Stimulated activated naive CD8-positive, alpha-beta T cell treated with anti-CD3 and anti-CD28 coated beads, Interleukin-15, Interleukin-2, amounts not matched to agents 100 U/mL and 50 U/mL, for 24 hours (primary cell): ENCODE measurements at places on chromosomes 3 and 15.

GRCh38 chr3:43531835-43532234, 90.0 kb downstream of the ANO10 start:
- DNase-seq, result no peak

GRCh38 chr3:74621581-74621980, 7.1 kb upstream of the CNTN3 start:
- no peak for DNase-seq

DNA sequence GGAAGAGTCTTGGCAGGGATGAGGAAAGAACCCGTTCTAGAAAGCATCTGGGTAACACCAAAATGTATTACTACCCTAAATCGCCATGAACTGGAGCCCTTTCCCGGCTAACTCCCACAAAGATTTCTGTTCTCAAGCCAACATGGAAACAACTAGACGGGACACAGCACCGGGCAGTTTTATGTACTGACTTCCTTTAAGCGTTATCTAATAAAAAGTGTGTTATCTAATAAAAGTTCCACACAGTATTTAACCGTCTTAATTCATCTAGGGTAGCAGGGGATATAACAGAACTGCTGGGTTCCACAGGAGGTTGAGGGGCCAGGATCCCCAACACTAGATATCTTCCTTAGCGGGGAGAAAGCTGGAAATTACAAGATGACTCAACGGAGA, 347 bp upstream of the C3orf62 start:
- no peak for DNase-seq

GRCh38 chr3:4413467-4413866, 53.6 kb downstream of the SUMF1 start:
- DNase-seq, result no peak

- no peak for DNase-seq
Measured at GRCh38 chr3:72641684-72642083, 206.6 kb downstream of the SHQ1 start.

GRCh38 chr15:54979964-54980363, 216.8 kb downstream of the RSL24D1 start:
- DNase-seq, result no peak

DNA sequence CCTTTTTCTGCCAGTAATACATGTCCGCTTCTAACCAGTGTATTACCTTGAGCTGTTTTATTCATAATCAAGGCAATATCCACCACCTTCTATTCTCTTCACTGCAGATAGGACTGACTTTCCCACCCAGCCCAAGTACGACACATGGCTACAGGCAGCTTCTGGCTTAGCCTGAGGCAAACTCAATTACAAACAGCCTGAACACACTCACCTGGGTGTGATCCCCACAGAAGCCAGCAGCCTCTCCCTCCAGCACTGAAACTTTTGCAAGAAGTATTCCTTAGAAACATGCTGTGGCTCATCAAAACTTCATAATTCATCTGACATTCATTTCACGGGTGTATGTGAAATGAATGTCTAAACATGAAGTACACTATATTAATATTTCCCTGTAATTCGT, 13.5 kb upstream of the KCNMB3 start:
- DNase-seq, result no peak

- no peak for DNase-seq
Measured at GRCh38 chr3:11010426-11011165, 18.0 kb downstream of the SLC6A1 start.

- no peak for DNase-seq
Measured at GRCh38 chr3:124144035-124144814, 152.3 kb upstream of the ROPN1 start.

- no peak for DNase-seq
Measured at GRCh38 chr3:80010021-80010571, 242.3 kb upstream of the ROBO1 start.

- no peak for DNase-seq
Measured at GRCh38 chr15:67372543-67372942, 118.0 kb downstream of the IQCH start.

- no peak for DNase-seq
Measured at GRCh38 chr15:90701880-90702630, 15.1 kb upstream of the BLM start.

DNA sequence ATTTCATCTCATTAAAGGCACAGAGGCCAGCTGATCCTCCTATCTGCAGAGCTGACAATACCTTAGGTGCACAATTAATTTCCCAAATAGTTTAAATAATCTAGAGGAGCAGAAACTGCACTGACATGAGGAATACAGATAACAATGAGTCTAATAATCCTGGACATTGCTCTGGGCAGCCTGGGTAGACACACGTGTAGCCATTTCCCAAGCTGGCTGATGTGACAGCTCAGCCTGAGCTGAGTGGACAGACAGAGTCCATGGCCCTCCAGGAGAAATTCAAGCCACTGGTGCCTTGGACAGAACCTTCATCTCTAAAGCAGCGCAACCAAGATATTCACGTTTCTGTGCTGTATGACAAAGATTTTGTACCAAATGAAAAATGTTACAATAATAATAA, 222.6 kb downstream of the MECOM start:
- no peak for DNase-seq

GRCh38 chr3:22360164-22360563, 609.2 kb upstream of the ZNF385D start:
- DNase-seq, result no peak

- peak; percentile 95 for DNase-seq
Measured at GRCh38 chr3:49339941-49340800, at the start of gene USP4. Gene USP4 (minus strand): TSS chr3:49340053. CDS start chr3:49340024, 29 bp downstream.

DNA sequence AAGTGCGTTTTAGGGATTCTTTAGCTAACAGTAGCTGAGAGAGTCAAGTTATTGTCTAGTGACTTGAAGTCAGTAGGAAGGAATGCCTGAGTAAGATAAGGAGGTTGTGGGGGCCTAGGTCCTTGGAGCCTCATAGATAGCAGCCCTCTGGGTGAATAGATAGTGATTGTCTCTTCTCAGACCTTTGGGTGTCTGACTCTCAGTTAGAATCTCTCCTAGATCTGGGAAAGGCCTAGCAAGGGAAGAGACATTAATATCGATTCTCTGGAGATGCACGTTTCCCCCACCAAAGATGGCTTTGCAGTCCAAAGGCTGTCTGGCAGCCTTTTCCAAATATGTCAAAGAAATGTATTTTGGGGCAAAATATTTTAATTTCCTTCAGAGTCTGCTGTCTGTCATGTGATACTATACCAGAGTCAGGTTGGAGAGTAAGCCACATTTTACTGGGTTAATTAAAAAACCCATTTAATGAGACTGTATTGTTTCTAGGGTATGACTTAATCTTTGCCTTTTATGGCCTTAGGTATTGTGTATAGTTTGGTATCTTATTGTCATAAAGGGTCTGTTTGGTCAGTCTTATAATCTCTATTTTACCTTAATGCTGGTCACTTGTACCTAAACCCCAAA, 92.2 kb downstream of the ST6GAL1 start:
- no peak for DNase-seq

- no peak for DNase-seq
Measured at GRCh38 chr3:195139091-195139875, 131.7 kb downstream of the XXYLT1 start.

DNA sequence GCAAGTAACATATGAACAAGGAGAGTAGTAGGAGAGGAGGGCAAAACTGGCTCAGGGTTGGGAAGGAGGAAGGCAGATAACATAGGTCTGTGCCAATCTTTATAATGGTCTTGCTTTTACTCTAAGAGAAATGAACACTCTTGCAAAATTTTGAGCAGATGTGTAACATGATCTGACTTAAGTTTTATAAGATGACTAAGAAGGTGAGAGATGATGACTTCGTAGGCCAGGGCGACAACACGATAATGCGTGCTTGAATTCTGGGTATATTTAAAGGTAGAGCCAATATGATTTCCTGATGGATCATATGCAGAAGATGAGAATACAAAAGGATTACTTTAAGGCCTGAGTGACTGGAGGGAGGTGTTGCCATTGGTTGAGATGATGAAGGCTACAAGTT, 265.4 kb upstream of the KCNMB2 start:
- no peak for DNase-seq

- no peak for DNase-seq
Measured at GRCh38 chr3:22748453-22749045, 454.6 kb upstream of the UBE2E2 start.

- no peak for DNase-seq
Measured at GRCh38 chr3:11002371-11002807, 9.8 kb downstream of the SLC6A1 start.

GRCh38 chr15:89433686-89434085, 62.7 kb downstream of the RHCG start:
- DNase-seq, result no peak

- peak; percentile 36 for DNase-seq
Measured at GRCh38 chr3:114144909-114145688, 33.8 kb downstream of the DRD3 start.

- DNase-seq, result no peak
Measured at GRCh38 chr15:71444032-71444810, 328.9 kb downstream of the THSD4 start.

DNA sequence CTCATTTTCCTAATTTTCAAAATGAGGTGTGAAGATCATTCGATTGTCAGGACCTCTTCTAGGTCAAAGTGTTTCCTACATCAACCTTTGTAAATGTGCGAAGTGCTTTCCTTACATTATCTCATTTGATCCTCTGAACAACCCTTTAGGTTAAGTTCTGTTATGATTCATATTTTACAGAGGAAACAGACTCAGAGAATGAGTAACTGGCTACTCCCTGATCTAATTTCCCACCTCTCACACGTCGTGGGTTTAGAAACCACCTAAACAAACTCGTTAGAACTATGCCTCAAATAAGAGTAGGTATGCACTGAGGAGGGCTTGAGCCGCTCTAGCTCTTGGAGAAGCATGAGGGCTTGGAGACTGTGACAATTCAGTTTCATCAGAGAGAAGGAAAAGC, 148.6 kb downstream of the CD47 start:
- DNase-seq, result peak; percentile 31

GRCh38 chr3:62718515-62719320, 156.5 kb downstream of the CADPS start:
- DNase-seq, result no peak

DNA sequence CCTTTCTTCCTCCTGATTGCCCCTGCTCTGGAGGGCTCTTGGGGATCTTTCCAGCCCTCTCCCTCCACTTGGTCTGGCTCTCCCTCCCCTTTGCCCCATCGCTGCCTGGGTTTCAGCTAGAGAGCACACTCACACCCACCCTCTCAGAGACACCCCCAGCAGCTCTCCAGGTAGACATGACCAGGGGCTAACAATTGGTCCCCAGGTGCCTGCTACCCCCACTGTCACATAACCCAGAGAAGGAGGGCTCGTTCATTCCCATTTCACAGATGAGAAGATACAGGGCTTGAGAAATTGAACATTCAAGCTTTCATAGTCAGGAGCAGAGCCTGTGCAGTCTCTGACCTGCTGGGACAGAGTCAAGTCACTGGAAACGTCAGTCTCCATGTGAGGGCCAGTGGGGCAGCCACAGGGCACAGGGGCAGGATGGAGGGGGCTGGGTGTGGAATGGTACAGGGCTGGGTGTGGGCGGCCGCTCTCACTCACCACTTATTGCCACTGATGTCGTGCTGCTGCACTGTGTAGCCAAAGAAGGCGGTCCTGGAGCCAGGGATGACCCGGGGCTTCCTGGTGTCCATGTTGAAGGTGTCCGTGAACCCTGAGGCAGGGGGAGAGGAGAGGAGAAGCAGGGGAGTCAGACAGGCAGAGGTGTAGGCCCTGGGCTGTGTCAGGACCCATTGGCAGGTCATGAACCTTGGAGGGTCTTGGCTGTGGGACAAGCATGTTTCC, 29.4 kb downstream of the ITGA11 start:
- DNase-seq, result no peak

- DNase-seq, result no peak
Measured at GRCh38 chr3:17431484-17432045, 310.9 kb downstream of the TBC1D5 start.

GRCh38 chr3:55795746-55796145, 308.6 kb upstream of the WNT5A start:
- no peak for DNase-seq

DNA sequence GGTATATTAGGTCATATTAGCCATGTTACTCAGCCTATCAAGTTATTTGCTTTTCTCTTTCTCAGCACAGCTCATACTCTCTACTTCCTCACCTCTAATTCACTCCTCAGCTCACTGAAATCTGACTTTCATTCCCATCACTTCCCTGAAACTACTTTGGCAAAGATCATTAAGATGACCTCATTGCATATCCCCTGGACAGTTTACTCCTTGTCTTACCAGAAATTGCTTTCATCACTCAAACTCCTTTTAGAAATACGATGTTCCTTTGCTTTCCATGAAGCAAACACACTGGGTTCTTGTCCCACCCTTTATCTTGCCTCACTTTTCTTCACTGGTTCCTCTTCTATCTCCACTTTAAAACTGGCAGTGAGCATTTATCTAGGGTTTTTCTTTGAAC, 354.4 kb downstream of the TUSC7 start:
- DNase-seq, result no peak

- no peak for DNase-seq
Measured at GRCh38 chr3:79973482-79973881, 205.7 kb upstream of the ROBO1 start.

DNA sequence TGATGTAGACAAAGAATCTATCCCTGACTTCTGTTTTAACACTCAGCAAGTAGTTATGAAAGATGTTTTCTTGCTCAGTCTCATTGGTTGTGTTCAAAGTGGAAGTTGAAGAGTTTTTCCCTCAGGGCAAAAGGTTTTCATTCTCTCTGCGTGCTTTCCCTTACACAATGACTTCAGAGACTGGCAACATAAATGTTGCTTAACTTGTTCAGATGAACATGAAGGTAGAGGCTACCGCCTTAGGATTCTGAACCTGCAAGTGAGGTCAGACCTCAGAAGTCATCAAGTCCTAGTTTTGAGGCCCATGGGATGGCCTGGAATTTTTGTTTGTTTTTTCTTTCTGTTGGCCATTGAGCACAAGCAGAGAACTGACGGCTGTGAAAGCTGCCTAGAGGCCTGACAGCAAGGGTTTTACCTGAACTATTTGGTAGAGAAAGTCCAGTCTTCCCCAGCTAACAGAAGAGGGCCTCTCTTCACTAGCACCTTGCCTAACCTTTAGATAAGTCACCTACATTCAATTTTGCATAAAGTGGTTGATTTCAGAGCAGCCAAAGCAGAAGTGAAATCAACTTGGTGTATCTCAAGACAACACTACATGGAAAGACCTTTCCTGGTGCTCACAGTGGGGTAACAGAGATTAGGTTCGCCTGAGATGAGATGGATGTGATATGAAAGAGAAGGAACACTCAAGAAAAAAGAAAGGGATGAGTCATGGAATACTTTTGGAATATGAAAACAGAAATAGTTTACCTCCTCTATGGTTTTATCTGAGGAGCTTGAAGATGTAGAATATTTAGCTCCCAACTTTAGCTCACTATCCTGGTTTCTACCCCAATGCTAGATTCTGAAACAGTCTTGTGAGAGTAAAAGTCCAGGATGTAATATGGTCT, 53.6 kb upstream of the AP4E1 start:
- no peak for DNase-seq

- DNase-seq, result no peak
Measured at GRCh38 chr15:100597862-100598261, 4.1 kb downstream of the LINS1 start.
